Brain microvascular endothelial cell (primary cell): ENCODE measurements at places on chromosomes 2 and 18.

- DNase-seq = no peak
These were observed 125.5 kb downstream of the ANKRD44 start for GRCh38 chr2:197184959-197185586.

DNA sequence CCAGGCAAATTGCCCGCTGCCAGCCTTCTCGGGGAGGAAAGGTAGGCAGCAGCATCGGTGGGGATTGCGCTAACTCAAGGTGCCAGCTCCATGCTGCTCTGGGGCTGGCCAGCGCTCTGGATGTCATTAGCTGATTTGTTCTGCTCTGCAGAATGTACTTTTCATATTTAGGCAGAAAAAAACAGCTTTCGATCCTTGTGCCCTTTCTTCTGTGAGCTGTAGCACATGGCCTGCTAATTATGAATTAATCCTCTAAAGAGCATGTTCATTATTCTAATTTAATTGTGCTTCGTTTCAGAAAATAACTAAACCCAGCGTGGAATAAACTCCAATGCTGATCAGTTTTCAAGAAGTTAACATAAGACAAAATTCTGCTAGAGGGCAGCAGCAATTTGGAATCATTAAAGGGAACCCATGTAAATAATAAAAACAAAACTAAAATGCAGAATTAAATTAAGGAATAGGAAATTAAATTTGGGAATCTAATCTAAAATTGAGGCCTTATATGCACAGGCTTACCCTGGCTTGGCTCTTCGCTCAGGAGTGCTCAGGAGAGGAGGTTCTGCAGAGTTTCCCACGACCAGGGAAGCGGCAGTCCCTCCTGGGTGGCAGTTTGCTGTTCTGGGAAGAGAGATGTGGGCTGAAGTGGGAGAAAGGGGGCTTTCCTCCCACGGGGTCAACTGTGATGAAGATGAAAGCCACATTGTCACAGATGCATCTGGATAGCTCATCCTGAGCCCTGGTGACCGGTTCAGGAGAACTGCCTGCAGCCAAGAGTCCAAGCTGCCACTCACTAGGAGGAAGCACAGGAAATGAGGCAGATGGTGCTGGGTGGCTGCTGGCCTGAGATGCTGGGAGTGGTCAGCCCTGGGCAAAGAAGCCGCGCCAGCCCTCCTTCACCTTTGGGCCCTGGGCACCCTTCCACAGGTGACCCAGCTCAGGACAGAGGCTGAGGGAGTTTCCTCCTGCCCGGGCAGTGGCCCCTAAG, 93.2 kb upstream of the PKDCC start:
- DNase-seq = no peak

DNA sequence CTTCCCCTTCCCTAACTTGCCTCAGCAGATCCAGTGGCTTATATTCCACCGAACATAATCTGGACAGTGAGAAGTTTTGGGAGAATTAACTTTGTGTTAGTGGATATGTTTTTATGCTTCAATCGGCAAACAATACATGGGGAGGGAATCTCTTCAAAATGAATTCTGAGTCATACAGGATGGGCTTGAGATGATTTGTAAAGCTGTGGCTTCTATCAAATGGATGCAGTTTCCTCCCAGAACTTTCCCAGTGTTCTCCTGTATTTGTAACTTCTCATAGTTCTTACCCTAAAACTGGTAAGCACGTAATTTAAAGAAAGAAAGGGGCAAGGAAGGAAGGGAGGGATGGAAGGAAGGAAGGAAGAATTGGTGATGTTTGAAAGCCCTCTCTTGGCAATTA, 36.8 kb downstream of the PDCL3 start:
- DNase-seq = no peak

GRCh38 chr2:101823859-101824258, 126.4 kb downstream of the MAP4K4 start:
- DNase-seq = no peak

DNA sequence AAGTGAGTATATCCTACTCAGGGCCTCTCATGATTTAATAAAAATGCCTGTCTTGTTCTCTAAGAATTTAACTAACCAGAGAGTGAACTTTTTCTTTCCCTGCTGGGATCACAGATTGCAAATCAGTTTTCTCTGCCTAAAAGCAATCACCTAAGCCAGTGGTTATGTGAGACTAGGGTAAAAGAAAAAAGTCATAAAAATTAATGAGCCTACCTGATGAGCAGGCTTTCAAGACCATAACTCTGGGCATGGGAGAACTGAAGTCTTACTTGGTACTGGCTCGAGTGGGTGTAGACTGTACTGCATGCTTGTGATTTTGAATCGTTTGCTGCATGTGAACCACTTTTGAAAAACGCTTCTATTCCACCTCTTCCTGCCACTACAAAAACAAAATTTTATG, 1677.0 kb upstream of the LRRTM1 start:
- DNase-seq = no peak

- DNase-seq = no peak
These were observed 134.5 kb upstream of the ZNF804A start for GRCh38 chr2:184463866-184464248.

- DNase-seq = peak; percentile 26
These were observed 854 bp downstream of the GPR155 start for GRCh38 chr2:174485788-174486562.

DNA sequence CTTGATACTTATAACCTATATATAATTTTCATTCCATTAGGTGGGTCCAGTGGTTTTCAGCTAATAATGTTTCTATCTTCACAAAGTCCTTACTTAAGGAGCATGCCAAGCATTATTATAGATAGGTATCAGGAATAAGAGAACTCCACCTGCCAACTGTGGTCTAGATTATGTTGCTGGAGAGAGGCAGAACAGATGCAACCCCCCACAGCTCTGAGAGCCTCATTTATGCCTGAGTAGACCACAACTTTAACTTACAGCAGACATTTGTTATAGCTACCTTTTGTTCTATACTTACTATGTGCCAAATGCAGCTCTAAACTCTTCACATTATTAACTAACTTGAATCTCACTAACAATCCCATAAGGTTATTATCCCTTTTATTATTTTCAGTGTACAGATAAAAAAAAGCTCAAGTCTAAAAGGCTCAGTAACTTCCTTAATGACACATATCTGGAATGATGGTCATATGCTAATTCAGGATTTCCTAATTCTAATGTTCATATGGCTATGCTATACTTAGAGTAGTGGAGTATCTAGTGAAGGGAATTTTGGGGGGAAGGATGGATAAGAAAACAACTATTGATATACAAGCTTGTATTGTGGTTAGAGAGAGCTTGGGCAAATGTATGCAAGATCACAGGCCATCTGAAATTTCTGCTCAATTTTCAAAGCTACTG, 119.1 kb upstream of the RND3 start:
- DNase-seq = no peak

DNA sequence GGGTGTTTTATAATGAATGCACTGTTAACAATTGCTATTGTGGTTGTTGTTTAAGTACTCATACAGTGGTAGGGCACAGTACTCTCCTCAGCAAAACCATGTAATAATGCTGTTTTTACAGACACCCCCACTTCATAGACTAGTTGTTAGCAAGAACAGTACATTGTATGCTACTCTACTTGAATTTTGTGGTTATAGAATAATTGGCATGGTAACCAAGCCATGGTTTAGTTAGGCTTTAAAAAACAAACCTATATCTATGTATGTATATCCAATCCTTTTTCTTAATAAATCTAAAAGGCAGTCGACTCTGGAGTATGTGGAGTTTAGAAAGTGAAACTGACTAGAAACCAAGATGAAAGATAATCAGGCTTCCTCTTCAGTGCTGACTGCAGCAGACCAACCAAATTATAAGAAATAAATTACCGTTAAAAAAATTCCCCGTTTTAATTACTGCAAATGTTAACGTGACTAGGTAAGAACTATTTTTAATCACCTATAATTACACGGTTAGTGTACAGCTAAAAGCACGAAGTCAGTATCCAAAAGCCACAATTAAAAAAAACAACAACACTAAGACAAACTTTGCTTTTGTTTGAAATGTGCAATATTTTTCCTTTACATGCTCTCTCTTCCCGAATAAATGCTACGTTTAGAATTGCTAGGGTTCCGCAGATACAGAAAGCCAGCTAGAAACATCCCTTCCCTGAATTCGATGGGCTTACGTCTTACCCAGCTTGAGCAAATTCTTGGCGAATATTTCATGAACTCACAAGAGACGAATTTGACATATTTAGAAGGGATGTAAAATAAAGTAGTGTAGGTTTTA, 113.3 kb upstream of the SERTAD2 start:
- DNase-seq = no peak

DNA sequence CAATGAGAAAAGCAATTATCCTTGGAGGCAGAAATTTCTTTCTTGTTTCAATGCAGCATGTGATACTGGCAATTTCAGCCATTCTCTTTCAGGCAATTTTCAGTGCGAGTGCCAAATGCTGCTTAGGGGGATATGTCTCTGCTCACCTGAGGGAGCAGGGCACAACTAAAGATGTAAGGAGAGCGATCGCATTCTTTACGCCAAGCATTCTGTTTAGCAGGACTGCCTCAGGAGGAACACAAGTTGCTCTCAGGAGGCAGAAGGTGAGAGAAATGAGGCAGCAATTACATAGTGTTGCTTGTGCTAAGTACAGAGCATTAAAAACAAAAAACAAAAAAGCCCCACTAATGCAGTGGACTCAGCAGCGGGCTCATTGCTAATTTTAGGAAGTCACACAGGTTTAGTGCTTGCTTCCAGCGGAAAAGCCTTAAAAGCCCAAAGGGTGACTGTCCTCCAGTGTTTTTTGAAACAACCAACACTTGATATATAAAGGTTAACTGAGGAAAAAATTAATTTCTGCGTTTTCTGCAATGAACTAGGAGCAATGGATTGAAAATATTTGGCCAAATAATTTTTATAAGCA, 116.9 kb downstream of the METTL8 start:
- DNase-seq = no peak

GRCh38 chr2:232633413-232634205, at the start of gene EFHD1:
EFHD1 (plus strand) TSS chr2:232633604; CDS start chr2:232633705, 101 bp downstream.
- DNase-seq = peak; percentile 47

- no peak for DNase-seq
These were observed 26.4 kb downstream of the CELF4 start for GRCh38 chr18:37539236-37539635.

DNA sequence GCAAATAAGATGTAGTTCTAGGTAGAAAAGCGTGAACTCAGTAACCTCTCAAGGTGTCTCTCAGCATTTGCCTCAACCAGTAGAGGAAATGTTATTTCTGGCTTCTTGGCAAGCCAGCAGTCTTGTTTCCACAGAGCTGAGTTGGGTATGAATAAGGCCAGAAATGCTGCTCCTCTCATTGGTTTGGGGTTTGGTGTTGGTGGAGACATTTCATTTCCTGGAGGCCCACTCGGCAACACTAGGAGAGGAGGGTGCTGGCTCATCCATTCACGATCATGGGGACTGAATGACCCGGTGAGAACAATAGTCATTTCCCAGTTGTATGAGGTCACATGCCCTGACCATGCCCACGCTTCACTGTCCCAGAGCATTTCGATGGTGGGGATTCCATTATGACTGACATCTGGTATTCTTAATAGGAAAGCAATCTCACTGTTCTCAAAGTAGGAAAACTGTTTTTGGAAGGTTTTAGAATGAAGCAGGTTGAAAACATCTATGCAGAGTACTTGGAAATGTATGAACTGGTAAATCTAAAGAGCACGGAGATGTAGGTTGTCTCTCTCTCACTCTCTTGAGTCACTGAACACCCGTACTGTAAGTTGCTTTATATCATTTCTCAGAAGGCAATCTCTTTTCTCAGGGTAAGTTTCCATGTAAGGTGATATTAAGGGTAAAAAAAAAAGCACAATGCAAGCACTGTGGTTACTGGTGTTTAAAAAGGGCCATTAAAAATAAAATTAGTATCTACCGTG, 37.1 kb upstream of the CTLA4 start:
- no peak for DNase-seq

DNA sequence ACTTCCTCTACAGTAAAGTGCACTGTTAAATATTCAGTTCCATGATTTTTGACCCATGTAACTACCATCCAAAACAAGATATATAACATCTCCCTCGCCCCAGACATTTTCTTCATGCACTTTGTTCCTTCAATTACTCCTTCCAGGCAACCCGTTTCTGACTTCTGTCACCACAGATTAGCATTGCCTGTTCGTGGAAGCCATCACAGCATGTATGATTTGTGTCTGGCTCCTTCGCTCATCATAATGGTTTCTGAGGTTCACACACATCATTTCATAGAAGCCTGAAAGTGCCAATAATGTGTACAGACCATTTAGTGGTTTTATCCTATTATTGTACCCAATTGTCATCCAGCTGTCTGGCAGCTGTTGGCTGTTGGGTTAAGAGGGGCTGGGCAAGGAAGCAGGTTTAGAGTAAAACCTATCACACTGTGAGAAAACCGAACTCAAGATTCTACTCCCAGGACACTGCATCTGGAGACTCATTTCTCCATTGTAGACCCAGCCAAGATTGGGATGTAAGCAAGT, 16.1 kb downstream of the ARHGAP28 start:
- no peak for DNase-seq

GRCh38 chr2:727071-727470, 49.9 kb upstream of the TMEM18 start:
- no peak for DNase-seq

DNA sequence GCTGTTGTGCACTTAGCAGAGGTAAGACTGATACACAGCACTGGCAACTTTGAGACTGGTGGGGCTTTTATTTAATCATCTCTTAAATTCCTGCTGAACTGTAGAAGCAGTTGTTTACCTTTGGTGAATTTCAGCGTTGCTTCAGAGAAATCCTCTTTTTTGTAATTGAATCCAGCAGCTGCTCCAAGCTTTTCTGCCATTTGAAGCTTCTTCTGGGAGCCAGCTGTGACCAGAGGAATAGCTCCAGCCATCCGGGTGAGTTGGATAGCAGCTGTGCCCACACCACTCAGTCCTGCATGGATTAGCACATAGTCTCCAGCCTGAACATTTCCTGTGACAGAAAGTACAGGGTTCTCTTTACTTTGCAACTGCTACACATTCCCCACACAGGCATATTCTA, 3.9 kb downstream of the TP53I3 start:
- no peak for DNase-seq

- DNase-seq = no peak
These were observed 1.6 kb upstream of the GCA start for GRCh38 chr2:162342321-162342720.

DNA sequence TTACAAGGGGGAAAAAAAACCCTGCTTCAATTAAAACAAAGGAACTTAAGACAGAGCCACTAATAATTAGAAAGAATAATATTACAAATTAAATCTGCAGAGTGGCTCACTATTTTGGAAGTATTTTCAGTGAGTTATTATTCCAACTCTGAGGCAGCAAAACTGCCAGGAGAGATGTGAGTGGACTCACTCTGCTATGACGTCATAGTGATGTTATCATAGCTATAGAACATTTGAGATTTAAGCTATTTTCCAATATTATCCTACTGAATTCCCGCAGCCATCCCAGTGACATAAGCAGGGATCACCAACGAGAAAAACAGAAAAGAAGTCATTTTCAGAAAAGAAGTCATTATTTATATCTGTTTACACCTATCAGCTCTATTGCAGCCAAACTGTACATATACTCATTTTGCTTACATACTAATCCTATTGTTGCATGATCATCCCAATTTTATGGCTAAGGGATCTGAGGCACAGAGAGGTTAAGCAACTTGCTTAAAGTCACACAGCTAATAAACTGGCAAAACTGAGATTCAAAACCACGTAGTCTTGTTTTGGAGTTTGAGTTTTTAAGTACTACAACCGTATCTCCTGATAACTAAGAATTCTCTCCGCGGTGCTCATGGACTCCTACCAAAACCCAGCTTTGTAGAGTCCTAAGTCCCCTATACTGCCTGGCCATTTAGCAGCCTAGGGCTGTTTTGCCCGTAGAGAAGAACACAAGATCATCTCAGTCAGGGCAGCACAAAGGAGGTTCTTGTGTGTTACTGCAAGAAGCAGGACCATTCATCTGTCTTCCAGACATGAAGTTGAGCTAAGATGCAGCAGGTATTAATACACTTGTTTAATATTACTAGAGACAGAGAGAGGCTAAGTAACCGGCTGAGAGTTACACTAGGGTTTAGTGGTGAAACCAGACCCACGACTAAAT, 299.8 kb downstream of the TCF4 start:
- DNase-seq = no peak
